ENCODE measurements at places on chromosomes 16 and 17.
A peak's percentile ranks its signal among the peaks of the same experiment; 100 is the strongest.

DNA sequence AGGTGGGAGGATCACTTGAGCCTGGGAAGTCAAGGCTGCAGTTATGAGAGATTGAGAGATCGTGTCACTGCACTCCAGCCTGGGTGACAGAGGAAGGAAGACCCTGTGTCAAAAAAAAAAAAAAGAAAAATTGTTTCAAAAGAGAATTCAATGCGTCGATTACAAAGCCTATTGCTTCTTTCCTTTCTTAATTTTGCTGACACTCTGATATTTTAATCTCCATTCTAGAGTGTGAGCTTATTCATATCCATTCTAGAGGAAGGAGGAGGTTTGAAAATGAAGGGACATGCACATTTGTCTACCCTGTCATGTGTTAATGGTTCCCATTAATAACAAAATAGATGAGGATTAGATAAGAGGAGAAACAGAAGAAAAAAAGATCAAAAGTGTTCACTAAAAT, 63.1 kb downstream of the PCTP start:
- DNase-seq, result no peak

GRCh38 chr17:8754890-8755289, 3.5 kb downstream of the SPDYE4 start:
- DNase-seq, result no peak

- DNase-seq, result no peak
These were observed 946 bp upstream of the TMEM256 start for GRCh38 chr17:7404737-7405349.

DNA sequence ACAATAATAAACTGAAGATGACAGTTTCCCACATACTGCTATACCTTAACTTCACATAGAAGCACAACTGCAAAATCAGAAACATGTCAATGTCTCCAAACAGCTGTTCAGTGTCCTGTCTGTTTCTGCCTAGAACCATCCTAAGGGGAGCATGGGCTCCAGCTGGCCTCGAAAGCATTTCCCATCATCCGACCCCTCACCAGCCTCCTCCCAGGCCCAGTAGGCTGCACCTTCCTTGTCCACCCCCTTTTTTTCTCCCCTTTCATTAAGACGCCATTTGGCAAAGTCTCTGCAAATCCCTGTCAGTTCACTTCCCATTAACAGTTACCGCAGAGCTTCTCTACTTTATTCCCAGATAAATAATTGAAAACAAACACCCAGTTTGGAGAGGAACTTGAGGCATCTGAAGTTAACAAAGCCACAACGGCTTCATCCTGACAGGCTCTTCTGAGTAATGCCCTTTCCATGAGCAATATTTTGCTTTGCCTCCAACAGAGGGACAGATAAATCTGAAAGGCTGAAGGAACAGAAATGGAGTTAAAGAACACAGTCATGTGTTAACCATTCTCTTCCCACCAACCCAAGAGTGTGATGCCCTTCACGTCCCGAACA, 65.3 kb downstream of the SLC39A11 start:
- DNase-seq, result no peak

GRCh38 chr17:4771519-4772234, at the start of gene TM4SF5:
Gene TM4SF5, plus strand, starts transcription at chr17:4771886. Its CDS starts 37 bp downstream, at chr17:4771923.
- DNase-seq, result no peak

DNA sequence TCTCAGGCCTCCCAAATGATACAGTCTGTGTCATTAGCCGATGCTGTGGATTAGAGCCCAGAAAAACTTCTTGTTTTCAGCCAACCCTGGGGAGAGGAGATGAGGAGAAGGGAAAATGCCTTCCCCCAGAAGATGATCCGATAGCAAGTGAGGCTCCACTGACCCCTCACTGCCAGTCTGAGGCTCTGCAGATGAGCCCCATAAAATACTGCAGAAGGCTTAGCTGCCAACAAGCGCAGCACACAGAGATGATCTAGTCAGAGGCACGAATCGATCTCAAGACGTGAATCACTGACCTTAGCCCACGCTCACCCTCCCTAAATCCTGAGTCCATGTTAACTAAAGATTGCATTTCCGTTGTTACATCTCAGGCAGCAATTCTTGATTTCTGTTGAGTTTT, 31.5 kb downstream of the SALL1 start:
- DNase-seq, result no peak

- peak; percentile 97 for DNase-seq
These were observed at the start of gene RANGRF for GRCh38 chr17:8288336-8289102. Gene RANGRF, plus strand, starts transcription at chr17:8288670. Its CDS starts 119 bp downstream, at chr17:8288789.

- no peak for DNase-seq
These were observed 23.3 kb upstream of the ENGASE start for GRCh38 chr17:79051306-79051705.

DNA sequence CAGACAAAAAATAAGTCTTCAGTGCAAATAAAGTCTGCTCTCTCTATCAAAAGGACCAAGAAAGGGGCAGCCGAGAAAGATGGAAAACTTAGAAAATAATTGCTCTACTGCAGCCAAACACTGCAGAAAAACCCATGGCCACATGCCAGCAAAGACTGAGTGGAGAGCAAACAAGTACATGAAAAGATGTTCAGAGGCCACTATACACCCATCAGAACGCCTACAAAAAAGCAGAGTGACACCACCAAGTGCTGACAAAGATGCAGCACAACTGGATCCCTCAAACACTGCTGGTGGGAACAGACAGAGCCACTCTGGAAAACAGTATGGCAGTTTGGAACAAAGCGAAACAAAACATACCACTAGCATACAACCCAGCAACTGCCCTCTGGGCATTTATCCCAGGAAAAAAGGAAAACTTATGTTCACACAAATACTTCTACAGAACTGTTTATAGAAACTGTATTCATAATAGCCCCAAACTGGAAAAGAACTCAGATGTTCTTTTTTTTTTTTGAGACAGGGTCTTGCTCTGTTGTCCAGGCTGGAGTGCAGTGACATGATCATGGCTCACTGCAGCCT, 36.7 kb downstream of the KIAA0753 start:
- peak; percentile 78 for DNase-seq

DNA sequence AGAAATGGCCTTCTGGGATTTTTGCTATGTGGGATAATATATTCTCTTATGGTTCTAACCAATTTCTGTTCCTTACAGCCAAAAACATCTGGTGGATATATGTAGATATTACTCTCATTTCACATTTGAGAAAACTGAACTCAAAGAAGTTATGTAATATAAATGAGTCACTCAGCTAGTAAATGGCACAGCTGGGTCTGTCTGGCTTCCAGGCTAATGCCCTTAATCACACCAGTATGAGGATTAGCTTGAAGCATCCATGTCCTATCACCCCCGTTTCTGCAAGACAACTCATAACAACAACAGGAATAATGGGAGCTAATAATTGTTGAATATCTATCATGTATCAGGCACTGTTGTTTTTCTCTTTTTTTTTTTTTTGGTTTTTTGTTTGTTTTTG, 34.4 kb upstream of the USP7 start:
- DNase-seq, result no peak

DNA sequence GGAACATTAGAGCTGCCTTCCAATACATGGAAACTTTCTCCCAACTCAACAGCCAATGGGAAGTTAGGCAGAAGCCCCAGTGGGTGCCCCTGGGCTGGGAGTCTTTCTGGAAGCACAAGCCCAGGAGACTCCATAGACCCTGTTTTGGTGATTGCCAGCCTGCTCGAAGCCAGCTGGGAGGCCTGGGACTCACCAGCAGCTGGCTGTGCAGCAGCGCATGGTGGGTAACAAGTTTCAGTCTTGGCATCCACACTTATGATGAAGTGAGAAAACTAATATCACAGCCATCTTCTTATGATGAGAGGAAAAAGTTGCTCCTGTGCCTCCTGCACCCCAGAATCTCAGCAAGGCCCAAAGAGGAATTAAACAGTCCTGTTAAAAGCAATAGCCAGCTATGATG, 522.5 kb upstream of the CDH5 start:
- peak; percentile 51 for DNase-seq

DNA sequence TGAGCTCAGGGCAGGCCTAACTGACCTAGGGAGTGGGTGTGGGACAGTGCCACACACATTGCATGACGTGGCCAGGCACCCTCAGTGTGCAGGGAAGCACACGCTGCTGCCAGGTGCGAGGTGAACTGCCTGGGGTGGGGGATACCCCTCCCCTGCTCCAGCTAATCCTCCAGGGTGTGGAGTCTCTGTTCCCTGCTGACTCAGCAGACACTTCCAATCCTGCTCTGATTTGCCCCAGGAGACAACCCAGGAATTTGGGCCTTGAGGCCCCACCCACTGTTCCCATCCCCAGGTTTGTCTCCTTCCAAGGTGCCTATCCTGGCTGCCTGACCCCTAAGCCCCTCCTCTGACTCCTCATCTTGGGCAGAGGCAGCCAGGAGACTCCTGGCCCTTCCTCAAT, 10.7 kb downstream of the DLX3 start:
- DNase-seq, result no peak

GRCh38 chr17:59756236-59756818, 48.9 kb downstream of the VMP1 start:
- no peak for DNase-seq

- peak; percentile 89 for DNase-seq
These were observed 1.1 kb upstream of the STUB1 start for GRCh38 chr16:678858-679813.

- DNase-seq, result no peak
These were observed 5.4 kb downstream of the HEATR3 start for GRCh38 chr16:50071075-50071671.

DNA sequence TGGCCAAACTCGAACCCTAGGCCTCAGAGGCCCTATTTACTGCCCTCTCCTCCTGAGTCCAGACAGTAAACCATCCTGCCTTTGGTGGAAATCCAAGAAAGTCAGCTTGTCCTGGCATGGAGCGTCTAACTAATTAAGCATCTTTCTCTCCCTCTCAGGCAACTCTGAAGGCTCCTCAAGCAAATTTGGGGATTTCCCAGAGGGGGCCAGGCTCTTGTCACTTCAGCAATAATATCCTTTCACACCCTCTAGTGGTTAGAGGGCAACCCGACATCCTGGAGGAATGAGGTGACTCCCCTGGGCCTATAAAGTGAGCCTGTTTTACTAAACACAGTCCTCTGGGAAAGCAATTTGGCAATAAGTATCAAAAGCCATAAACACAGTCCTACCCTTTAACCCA, 60.4 kb downstream of the NOG start:
- no peak for DNase-seq

DNA sequence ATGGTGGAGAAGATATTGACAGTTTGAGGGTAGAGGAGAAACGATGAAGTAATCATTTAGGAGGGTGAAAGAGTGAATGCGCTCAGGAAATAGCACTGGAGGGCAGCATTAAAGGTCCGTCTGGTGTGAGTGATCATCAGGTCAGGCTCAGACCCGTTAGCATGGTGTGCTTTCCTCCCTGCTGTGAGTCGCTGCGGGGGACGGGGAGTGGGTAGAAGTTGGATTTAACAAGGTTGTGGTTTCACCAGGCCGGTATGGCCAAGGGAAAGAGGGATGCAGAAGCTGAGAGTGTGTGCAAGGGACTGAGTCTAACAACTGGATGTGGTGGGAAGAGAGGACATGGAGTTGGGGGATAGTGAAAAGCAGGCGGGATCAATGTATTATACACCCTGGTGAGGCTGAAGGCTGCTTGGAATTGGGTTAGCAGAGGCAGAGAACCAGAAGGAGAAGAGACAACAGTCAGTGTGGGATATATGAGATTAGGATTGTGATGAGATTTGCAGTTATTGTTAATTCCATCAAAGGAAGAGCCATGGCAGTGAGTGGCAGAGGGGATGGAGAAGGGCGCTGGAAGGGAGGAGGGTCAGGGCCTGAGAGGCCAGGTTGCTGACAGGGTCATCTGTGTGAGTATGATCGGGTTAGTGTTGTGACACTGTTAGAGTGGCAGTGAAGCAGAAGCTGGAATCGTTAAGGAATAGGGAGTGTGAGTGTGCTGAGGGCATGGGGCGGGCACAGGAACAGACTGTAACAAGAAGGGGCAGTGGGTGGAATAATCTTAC, 59.0 kb upstream of the TBX2 start:
- DNase-seq, result no peak

- DNase-seq, result no peak
These were observed 139.4 kb downstream of the ZFHX3 start for GRCh38 chr16:72908362-72909167.

- DNase-seq, result peak; percentile 97
These were observed at the start of gene MAPT for GRCh38 chr17:45894022-45894784. Gene MAPT, plus strand, starts transcription at chr17:45894554. Its CDS starts 67,784 bp downstream, at chr17:45962338.

- DNase-seq, result no peak
These were observed 41.9 kb upstream of the SDK2 start for GRCh38 chr17:73686126-73686525.

GRCh38 chr17:52048137-52048898, 110.2 kb downstream of the CA10 start:
- DNase-seq, result no peak

DNA sequence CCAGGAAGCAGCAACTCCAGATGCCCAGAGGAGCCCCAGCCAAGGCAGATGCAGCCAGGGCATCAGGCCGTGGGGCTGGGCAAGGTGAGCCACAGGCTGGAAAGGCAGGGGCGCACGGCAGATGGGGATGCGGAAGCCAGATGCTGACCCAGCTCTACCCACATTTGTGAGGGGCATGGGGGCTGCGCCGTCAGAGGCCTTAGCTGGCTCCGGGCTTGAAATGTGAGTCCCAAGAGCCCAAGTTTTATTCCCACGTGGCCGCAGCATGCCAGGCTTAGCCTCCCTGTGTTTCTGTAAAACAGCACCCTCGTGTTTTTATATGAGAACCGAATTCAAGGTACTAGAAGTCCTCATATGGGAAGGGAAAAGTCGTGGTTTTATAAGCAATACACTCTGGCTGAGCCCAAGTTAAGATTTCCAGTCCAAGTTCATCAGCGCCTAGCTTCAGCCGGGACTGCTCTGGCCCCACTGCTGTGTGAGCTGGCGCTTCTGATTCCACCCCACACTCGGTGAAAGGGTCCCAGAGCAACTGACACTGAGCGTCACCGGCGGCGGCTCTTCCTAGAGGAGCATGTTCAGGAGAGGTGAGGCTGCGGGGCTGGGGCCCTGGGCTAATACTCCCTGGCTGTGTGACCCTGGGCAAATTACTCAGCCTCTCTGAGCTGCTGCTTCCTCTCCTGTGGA, 6.7 kb upstream of the C16orf95 start:
- no peak for DNase-seq

DNA sequence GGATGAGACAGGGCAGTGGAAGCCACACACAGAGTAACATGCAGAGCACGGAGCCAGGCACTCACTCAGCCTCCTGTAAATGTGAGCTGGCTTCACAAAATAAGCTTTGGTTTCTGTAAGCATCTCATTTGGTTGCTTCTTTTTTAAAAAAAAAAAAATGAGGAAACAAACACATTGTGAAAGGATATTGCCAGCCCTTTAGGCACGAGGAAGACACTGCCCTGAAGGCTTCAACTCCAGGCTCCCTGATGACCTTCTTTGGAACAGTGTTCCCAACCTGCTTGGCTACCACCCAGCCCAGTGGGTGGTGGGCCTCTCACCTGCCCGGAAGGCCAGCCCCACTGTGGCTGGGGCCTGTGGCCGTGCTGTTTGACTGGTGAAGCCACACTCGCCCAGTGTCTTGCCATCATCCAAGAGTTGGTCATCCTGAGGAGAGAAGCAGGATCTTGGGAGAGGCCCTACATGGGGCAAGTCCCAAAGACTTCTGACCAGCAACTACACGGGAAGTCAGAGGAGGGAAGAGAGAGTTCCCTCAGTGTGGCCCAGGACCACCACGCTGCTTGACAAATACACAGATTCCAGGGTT, 1.9 kb downstream of the ELOB start:
- no peak for DNase-seq

All from left lung (tissue), 14 donors.